Esophagus squamous epithelium (tissue), 5 donors: ENCODE measurements at places on chromosomes 1 and 21. TPM values are rescaled to one million over a fixed set of nuclear protein-coding genes. Genes with fewer than 3 reads are reported as not detected.

Gene CASP9
- total RNA-seq = 18.8 TPM

Gene LRRIQ3
- total RNA-seq = 0.57 TPM

Gene GJA8
- total RNA-seq = not detected

Gene TCHH
- total RNA-seq = 0.19 TPM

Gene SIPA1L2
- 41.7 TPM for total RNA-seq

Gene SPATA21
- total RNA-seq = not detected

Gene AGBL4
- not detected for total RNA-seq

Gene SPSB1
- 22.3 TPM for total RNA-seq

Gene ACKR1
- total RNA-seq = 2.2 TPM

DNA sequence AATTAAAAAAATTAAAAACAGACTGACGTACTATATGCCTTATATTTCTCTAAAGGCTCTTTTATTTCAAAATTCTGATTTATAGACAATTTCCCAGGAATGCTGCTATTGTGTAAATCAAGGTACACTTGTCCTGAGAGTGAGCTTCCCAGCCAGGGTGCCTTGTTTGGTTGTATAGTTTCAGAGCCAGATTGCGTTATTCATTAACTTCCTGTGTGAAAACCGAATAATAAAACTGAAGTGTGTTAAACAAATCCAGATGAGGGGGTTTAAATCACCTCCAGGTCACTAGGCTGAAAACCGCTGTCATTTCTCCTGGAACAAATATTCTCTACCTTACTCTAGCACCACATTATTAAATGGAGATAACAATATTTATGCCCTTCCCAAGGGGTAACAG, 68.7 kb downstream of the LMX1A start:
- no peak for DNase-seq

DNA sequence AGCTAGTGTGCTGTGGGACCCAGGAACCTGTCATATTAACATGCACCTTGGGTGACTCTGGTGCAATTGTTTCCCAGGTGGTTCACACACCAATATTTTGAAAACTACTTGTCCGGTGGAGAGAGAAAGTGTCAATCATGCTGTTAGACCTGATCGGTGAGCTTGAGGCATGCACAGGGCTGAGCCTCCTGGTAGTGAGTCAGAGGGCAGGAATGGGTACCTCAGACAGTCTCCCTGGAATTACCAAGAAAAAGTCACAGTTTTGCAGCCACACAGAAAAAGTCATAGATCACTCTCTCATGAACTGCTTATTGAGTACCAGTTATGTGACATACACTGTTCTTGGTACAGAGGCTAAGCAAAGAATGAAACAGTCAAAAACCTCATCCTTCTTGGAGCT, 140.1 kb upstream of the NFIA start:
- DNase-seq = no peak

GRCh38 chr1:14592004-14592631, 6.4 kb upstream of the KAZN start:
- DNase-seq = no peak

- DNase-seq = no peak
Measured at GRCh38 chr1:46285730-46286477, 17.5 kb downstream of the LRRC41 start.

- DNase-seq = no peak
Measured at GRCh38 chr1:80054129-80054528, 1047.6 kb upstream of the ADGRL4 start.

DNA sequence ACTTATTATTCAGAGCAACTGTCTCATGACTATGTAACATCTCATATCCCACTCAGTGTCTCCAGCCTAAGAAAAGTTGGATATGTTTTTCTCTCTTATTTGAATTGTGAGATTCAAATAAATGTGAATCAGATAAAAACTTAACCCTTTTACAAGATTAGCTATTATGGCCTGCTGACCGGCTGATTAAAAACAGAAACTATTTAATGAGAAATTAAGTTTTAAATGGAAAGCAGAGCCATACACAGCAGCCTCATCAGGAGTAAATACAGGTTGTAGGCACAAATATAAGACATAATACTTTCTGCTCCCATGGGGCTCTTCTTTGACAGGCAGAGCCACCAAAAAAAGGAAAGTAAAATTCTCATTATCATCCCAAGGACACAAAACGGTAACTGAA, 307.0 kb upstream of the PRMT6 start:
- no peak for DNase-seq

- no peak for DNase-seq
Measured at GRCh38 chr1:235622936-235623779, 26.4 kb downstream of the GNG4 start.

GRCh38 chr1:173205146-173206051, 1.7 kb downstream of the TNFSF4 start:
- no peak for DNase-seq

- no peak for DNase-seq
Measured at GRCh38 chr1:152386940-152387339, 27.1 kb downstream of the CRNN start.

DNA sequence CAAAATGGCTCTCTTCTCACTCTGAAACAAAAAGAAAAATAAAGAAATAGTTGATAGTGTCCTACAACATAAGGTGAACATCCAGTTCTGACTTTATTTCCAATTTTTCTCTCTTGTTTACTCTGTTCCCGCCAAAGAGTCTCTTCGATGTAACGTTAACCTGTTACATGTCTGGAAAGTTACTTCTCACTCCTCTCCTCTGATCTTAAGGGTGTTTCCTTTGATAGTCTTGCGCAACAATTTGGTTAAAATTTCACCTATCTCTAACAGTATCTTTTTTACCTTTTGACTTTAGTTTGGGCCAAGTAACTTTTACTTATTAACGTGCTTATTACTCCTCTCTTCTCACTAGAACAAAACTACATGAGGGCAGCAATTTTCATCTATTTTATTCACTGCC, 1450.2 kb downstream of the BRINP3 start:
- no peak for DNase-seq

DNA sequence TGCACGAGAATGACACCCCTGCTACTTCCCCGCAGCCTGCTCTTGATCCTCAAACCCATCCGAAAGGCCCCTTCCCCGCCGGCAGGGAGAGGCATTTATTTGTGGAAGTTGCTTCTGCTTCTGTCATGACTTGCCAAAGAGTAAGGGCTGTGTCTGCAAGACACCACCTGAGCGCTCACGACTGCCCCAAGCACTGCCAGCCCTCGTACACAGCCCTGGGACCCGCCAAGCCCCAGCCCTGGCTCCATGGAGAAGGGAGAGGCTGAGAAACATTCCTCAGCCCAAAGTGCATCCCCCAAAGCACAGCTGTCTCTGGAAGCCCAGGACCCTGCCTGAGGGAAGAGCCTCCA, 6.3 kb upstream of the TPRG1L start:
- DNase-seq = no peak

GRCh38 chr1:153386500-153386901, 4.4 kb downstream of the S100A8 start:
- DNase-seq = no peak

GRCh38 chr1:17423781-17424245, 15.7 kb downstream of the RCC2 start:
- DNase-seq = no peak

DNA sequence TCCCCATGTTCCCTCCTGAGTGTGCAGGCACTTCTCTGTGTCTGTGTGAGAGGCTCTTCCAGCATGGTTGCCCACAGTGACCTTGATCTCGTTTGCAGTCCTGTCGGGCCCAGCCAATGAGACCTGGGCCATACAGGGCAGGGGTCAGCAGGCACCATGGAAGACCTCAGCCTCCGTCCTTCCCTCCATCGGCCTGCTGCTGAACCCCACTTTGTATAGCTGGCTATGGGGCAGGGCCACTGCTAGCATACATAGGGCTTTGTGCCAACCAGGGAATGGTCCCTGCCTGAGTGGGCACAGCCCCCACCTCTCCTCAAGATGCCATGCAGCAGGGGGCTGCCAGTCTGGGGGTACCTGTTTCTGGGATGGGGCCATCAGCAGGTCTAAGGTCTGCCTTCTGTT, 3.8 kb downstream of the C1orf35 start:
- no peak for DNase-seq

GRCh38 chr1:224726441-224727182, 110.5 kb downstream of the CNIH3 start:
- DNase-seq = no peak
